HL-60 (cell line): ENCODE measurements at places on chromosomes 11 and 22.

- DNase-seq, result no peak
These were observed 453 bp downstream of the GAS2 start for GRCh38 chr11:22666688-22667439.

- no peak for DNase-seq
These were observed 623 bp downstream of the NDUFS8 start for GRCh38 chr11:68031144-68031464.

DNA sequence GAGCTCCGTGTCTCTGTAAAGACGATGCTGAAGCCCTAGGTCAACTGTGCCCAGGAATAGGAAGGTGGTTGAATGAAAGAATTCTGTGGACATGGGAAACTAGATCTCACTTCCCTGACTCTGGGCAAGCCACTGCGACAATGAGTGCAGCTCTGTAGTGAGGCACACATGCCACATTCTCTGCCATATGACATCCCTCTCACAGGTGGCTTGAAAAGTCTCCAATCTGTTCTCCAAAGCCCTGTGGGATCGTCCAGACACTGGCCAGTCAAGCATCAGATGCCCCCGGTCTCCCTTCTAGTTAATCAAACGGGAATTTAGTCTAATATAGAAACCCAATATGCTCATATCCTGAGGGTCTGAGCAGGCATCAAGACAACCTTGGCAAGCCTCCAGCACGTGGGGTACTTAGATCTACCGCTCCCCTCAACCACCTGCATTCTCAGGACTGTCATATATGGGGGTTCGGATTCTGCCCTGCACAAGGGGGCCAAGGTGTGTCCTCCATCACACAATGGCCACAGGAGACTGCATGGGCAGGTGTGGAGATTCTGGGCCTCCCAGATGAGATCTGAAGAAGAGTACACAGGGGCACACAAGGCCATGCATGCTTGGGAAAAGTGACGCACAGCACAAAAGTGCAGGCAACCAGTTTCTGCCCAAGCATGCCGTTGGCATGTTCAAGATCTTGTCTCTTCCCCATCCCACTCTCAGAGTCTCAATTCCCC lies 11.9 kb downstream of the DKK3 start:
- no peak for DNase-seq

- peak; percentile 84 for DNase-seq
These were observed 54.1 kb downstream of the WNT11 start for GRCh38 chr11:76152086-76152681.

DNA sequence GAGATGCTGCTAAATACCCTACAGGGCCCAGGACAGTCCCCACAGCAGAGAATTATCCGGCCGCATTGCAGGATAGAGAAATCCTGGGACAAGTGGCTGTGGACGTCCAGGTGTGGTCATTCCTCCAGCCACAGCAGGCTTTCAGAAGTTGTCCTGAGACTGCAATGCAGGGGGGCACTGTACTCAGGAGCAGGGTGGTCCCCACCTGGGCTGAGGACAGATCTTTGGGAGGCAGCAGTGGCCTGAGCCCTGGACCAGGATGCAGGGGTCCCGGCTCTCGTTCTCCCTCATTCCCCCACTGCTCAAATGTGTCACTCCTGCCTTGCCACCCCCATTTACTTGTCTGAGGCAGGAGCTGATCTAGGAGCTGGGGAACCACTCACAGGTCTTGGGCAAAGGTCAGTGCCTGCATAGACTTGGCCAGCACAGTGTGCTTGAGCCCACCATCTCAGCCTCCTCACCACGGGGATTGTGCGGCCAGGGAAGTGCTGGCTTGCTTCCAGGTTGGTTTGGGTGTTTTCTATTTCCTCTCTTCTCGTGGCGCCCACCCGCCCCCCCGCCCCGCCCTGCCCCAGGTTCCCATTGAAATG lies 15.3 kb downstream of the LINC01488 start:
- no peak for DNase-seq

GRCh38 chr11:63488789-63489188 lies 2.2 kb downstream of the PLAAT5 start:
- no peak for DNase-seq

DNA sequence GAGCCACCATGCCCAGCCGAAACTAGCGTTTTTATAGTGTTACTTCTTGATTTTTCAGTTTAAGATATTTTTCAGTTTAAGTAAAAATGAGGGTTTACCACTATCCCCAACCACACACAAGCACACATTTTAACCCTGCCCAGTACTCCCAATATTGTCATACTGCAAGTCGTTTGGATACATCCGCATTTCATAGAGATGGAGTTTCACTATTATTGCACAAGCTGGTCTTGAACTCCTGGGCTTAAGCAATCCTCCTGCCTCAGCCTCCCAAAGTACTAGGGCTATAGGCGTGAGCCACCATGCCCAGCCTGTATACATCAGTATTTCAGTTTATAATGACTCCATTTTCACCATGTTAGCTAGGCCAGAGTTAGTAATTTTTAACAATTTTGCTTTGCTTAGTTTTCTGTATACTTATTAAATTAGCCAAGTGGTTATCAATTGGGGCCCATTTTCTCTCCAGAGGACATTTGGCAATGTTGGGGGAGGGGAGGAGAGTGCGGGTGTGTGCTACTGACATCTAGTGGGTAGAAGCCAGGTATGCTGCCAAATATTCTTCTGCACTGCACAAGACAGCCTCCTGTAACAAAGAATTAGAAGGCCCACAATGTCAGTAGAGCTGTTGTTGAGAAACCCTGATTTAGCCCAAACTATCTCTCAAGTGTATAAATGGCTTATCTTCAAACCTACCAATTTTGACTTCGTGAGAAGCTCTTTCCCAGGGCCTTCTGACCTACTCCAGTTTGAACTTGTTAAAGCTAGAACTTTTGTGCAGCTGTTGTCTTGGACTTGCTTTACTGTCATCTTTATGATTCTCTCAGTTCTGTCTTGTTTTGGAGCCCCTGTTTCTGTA lies 7.3 kb downstream of the USP47 start:
- peak; percentile 72 for DNase-seq

DNA sequence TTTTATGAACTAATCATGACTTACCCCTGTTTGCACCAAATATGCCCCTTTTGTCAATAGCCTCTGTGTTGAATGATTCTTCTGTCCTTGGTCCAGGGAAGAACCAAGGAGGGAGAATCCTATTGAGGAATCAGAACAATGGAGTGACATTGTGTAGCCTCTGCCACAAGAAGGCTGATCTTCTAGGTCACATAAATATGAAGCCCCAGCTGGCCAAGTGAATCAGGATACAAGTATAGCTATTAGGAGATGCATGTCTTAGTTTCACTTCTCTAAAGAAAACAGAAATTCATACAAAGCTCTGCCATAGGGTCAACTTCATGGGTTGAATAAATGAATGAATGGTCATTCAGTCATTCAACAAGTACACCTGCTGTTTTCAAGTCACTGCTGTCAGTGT lies 118.2 kb upstream of the BLID start:
- DNase-seq, result no peak

DNA sequence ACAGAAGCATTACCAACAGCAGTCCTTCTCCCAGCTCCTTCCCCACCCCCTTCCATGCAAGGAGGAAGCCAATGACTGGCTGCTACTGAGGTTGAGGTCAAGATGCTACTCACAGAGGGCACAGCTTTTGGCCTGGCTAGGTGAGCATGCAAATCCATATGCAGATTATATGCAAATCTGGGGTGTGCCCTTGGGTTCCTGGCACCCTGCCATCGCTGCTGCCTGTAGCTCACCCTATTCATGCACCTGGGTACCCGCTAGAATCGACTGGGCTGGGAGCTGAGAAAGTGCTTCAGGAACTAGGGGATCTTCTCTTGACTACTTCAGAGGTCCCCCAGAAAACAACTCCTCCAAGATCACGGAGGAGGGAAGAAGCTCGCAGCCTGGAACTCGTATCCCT lies 4.0 kb downstream of the DSCAML1 start:
- DNase-seq, result no peak

GRCh38 chr22:32596471-32596870 lies 121.9 kb downstream of the FBXO7 start:
- DNase-seq, result no peak

GRCh38 chr11:48307760-48308386 lies 1.9 kb downstream of the OR4S1 start:
- no peak for DNase-seq

DNA sequence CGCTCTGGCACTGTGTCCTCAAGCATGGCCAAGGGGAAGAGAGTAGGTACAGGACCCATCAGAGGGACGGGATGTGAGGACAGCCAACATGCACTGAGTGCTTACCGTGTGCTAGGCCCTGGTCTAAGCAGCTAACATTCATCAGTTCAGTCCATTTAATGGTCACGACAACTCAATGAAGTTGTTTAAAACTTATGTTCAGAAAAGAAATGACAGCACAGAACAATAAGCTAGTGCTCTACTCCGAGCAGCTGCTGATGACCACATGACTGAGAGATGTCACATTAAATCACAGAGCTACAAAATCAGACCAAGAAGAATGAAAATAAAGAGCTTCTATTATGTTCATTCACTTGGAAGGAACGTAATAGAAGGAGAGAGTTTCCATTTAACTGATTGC lies 26.3 kb downstream of the PRDM10 start:
- DNase-seq, result no peak

DNA sequence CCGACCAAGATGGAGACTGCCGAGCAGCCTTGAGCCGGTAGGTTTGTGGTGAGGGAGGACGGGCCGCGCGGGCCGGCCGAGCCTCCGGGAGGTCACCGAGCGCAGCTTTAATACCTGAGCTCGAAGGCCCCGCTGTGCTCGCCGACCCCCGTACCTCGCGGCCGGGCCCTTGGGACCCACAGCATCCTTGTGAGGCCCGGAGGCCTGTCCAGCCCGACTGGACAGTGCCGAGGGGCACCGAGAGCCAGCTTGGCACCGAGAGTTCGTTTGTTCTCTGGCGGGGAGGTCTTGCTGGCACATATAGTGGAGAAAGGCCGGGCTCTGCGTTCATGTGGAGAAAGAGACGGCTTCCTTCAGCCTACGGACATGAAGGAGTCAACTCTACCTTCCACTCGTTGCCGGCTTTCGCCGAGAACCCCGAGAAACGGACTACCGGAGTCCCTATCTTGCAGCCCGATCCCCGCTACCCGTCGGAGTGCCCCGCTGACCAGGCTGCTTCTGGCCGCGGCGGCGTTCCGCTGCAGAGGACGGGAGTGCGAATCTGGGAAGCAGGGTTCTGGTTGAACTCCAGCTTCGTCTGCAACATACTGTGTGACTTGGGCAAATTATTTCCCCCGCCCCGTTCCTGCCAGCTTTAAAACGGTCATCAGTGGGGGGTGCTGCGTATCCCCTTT lies 349 bp downstream of the TSSC4 start:
- DNase-seq, result no peak

GRCh38 chr22:46351131-46351735 lies 15.7 kb downstream of the TRMU start:
- no peak for DNase-seq

GRCh38 chr11:33509632-33510031 lies 191.0 kb downstream of the C11orf91 start:
- DNase-seq, result no peak

GRCh38 chr11:92277871-92278270 lies 53.3 kb downstream of the FAT3 start:
- DNase-seq, result no peak

GRCh38 chr11:41978945-41979344 lies 519.5 kb upstream of the LRRC4C start:
- DNase-seq, result no peak

GRCh38 chr11:61480994-61481335 lies 27.6 kb upstream of the LRRC10B start:
- DNase-seq, result no peak

GRCh38 chr11:35553021-35553420 lies 27.6 kb upstream of the PAMR1 start:
- no peak for DNase-seq

DNA sequence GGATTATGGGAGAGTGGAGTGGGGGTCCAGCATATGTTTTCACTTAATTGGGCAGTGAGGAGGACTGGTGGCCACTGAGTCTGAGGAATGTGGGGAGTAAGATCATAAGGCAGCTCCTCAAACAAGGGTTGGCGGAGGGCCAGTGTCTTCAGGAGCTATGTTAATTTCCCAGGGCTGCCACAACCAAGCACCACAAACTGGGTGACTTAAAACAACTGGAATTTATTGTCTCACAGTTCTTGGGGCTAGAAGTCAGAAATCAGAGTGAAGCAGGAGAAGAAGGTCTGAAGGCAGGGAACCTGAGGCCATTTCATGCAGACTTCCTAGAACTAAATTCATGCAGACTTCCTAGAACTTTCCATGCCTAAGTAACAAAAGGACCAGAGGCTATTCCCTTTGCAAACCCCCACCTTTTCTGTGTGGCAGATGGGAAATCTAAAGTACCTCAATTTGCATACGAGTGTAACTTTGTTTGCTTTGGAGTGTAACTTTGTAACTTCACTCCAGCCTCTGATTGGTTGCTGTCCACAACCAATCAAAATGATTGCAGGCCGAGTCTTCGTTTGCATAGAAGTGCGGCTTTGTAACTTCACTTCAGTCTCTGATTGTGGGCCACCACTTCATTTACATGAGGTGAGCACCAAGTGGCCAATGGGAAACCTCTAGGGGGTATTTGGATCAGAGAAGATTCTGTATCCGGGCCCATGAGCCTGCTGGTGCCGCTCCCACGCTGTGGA lies 50.5 kb upstream of the ZBED5 start:
- no peak for DNase-seq

- DNase-seq, result no peak
These were observed 241.3 kb upstream of the ZC3H12C start for GRCh38 chr11:109851780-109852390.

DNA sequence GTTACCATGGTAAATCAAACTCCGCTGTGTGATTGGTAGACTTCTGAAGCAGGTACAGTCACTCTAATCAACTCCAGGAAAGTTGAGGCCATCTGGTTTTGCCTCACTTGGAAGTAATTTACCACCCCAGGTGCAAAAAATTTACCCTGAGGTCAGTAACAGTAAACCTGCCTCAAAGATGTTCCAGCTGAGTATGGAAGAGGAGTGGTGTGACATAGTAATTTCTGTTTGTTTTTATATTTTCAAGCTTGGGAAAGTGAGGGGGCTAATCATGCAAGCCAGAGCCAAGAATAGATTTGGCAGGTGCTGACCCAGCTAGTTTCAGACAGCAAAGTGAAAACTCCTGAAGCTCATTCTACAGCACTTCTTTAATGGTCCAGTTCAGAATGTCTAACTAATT lies 691.6 kb downstream of the NTM start:
- DNase-seq, result no peak

DNA sequence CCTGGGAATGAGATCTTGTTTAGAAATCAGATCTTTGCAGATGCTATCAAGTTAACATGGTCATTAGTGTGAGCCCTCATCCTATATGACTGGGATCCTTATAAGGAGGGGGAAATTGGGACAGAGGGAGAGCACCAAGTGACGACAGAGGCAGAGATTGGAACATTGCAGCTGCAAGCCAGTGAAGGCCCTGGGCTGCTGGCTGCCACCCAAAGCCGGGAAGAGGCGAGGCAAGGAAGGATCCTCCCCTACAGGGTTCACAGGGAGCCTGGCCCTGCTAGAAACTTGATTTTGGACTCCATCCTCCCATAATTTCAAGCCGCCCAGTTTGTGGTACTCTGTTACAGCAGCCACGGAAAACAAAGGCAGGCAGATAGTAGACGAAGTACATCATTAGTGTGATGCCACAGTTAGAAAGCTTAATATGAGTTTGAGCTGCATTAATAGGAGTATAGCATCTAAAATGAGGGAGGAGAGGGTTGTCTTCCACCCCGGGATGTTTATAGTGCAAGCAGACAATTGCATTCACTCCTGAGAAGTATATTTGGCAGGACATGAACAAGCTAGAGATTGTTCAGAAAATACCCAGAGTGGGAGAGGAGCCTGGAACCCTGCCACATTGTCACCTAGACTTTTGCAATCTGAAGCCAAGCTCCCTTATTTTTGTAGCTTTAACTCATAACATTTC lies 56.8 kb upstream of the CLMP start:
- DNase-seq, result no peak
